ENCODE measurements at places on chromosomes 5 and 9.
A peak's percentile ranks its signal among the peaks of the same experiment; 100 is the strongest.

DNA sequence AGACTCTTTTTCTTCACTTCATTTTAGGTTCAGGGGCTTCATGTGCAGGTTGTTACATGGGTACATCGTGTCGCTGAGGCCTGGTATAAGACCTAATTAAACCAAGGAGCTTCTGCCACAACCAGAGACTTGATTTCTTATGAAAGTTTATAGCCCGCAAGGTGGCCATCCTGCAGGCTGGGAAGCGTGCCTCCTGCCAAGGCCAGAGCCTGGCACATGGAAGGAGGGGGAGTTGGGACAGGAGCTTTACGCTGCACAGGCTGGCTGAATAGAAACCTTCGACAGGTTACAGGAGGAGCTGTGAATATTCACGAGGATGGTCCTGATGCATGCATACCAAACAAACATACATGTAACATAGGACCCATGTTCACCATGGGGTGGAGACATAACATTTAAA is 50.1 kb upstream of the SIMC1 start:
- no peak for DNase-seq
- peaks cover 3% of the 10 kb centered on the region for H3K27me3 ChIP-seq
- H3K4me3 ChIP-seq: no peak overlapping the region
- no peak overlapping the region for H3K27ac ChIP-seq
- no peaks in the 10 kb centered on the region for H3K4me1 ChIP-seq

- DNase-seq: no peak
- no peaks in the 10 kb centered on the region for H3K36me3 ChIP-seq
- no peaks in the 10 kb centered on the region for H3K4me1 ChIP-seq
Measured at GRCh38 chr5:120327180-120327579, 136.9 kb upstream of the PRR16 start.

- H3K36me3 ChIP-seq: no peaks in the 10 kb centered on the region
- H3K4me3 ChIP-seq: no peak overlapping the region
- no peaks in the 10 kb centered on the region for H3K4me1 ChIP-seq
- peaks cover 1% of the 10 kb centered on the region for H3K27me3 ChIP-seq
- no peak overlapping the region for H3K27ac ChIP-seq
- DNase-seq: no peak
Measured at GRCh38 chr9:127092041-127092608, 30.3 kb downstream of the ANGPTL2 start.

DNA sequence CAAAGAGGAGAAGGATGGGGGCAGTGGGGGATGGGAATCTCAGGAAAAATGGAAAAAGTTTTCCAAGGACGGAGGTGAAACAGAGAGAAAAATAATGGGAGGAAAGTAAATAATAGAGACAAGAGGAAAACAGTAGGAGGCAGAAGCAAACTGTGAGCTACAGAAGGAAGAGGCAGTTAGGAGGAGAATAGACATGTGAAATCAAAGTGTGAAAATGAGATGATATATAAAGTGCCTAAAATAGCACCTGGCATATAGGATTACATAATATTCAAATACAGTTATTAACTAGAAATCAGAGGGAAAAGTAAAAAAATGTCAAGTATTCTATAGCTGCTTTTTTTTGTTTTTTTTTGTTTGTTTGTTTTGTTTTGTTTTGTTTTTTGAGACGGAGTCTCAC is 44.0 kb upstream of the PLIN2 start:
- H3K36me3 ChIP-seq: no peaks in the 10 kb centered on the region
- H3K27ac ChIP-seq: peak overlapping the region; percentile 17
- H3K27me3 ChIP-seq: no peaks in the 10 kb centered on the region
- no peak overlapping the region for H3K4me3 ChIP-seq
- H3K4me1 ChIP-seq: peaks cover 23% of the 10 kb centered on the region
